ENCODE measurements at places on chromosomes 5 and 9.

DNA sequence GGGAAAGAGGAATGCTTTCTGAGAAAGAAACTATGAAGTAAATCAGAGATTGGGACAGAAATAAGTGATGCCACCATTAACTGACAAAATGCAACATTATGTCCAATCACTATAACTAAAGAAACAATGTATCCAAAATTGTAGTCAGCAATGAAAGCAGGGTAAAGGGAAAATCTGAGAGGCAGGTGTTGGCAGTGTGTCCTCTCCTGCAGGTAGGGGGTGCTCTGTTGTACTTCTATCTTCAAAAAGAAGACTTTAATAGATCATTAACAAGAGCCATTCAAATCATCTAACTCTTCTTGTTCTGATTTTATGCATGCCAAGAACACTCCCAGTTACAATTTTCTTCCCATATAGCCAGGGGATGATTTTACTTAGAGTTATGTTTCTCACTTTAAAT lies 1275.7 kb downstream of the PTPRD start:
- DNase-seq = no peak

GRCh38 chr9:3398232-3398648 lies 127.6 kb downstream of the RFX3 start:
- DNase-seq = no peak

GRCh38 chr9:89522261-89522958 lies 24.5 kb upstream of the SEMA4D start:
- DNase-seq = no peak

GRCh38 chr5:176814836-176815438 lies 4.6 kb downstream of the UNC5A start:
- no peak for DNase-seq

DNA sequence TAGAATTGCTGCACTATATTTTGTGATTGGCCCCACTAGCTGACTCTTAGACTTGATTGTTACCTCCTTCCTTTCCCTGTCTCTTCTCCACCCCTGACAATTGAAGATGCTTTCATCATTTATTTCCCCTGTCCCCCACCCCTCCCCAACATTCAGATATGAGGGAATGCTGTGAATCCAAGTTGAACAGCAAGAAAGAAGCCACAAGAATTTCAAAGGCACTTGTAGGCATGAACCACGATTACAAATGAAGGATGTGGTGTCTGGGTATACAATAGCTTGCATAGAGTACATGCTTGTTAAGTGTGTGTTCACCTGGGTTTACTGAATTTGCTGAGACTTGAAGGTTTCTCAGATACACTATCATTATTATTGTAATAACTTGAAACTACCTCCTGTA lies 78.3 kb upstream of the TRIO start:
- DNase-seq = no peak

DNA sequence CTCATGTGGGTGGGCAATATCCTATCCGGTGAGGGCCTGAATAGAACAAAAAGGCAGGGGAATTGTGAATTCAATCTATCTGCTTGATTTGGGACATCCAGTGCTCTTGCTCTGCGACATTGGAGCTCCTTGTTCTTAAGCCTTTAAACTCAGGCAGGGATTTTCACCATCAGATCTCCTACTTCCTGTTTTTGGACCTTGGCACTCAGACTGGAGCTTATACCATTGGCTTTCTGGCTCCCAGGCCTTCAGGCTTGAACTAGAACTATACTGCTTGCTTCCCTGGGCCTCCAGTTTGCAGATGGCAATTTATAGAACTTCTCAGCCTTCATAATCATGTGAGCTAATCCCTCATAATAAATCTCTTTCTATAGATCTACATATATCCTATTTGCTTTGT lies 134.3 kb upstream of the CLINT1 start:
- DNase-seq = peak; percentile 16

DNA sequence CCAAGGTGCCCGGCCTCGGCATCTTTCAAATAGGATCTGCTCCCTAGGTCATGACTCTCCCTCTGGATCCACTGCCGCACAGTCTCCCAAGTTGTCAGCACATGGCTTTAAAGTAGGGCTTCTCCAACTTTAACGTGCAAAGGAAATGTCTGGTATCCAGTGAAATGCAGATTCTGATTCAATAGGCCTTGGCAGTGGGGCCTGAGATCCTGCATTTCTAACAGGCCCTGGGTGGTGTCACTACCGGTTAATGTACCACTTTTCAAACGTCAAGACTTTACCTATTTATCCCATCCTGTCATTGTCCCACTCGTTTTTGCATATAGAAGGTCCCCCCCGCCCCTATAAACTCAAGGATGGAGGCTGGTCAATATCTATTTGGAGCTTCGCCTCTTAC lies 137.6 kb upstream of the ZNF618 start:
- no peak for DNase-seq

DNA sequence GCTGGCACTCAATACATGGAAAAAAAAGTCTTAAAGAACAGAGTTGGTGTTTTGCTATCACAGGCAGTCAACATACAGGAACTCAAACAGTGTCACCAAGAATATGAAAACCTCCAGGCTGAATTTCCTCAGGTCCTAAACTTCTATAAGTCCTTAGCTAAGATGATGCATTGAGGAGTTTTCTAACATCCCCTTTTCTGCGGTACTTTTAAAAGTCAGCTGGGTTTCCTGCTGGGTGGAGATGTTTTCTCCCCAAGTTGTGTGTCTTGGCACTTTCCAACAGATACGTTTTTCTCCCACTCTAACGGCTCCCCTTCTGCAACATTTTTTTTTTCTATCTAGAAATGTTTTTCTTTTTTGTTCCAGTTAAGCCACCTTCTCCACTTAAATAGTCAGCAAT lies 244.8 kb upstream of the HAPLN1 start:
- peak; percentile 10 for DNase-seq

- no peak for DNase-seq
These were observed 173.4 kb downstream of the ZNF462 start for GRCh38 chr9:107036367-107036766.

DNA sequence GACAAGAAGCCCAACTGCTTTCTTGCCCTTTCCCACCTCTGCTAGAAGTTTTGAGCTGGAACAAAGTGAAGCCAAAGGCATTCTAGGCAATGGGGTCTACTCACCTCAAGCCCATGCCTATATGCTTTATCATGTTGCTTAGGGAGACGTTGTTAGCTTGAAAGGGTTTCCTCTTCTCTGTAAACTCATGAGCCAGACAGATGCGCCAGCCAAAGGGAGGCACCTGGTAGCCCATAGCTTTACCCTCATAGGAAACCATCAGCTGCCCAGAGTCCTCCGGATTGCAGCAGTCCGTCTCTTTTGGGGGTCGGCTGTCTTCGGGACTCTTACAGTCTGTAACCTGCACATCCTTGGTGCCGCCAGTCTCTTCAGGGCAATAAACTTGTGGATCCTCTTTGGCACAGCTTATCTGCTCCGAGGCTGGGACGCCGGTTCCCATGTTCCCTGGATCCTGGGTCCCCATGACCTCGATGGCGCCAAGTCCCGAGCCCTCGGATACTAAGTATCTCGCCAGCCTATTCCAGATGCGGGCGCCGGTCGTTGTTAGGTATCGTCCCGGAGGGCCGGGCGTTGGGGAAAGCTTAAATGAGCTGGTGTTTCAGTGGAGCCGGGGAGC lies 678 bp downstream of the GBA2 start:
- DNase-seq = no peak

All from tongue (tissue), 3 donors.